ENCODE measurements at places on chromosomes 7 and 10.
A peak's percentile ranks its signal among the peaks of the same experiment; 100 is the strongest.

DNA sequence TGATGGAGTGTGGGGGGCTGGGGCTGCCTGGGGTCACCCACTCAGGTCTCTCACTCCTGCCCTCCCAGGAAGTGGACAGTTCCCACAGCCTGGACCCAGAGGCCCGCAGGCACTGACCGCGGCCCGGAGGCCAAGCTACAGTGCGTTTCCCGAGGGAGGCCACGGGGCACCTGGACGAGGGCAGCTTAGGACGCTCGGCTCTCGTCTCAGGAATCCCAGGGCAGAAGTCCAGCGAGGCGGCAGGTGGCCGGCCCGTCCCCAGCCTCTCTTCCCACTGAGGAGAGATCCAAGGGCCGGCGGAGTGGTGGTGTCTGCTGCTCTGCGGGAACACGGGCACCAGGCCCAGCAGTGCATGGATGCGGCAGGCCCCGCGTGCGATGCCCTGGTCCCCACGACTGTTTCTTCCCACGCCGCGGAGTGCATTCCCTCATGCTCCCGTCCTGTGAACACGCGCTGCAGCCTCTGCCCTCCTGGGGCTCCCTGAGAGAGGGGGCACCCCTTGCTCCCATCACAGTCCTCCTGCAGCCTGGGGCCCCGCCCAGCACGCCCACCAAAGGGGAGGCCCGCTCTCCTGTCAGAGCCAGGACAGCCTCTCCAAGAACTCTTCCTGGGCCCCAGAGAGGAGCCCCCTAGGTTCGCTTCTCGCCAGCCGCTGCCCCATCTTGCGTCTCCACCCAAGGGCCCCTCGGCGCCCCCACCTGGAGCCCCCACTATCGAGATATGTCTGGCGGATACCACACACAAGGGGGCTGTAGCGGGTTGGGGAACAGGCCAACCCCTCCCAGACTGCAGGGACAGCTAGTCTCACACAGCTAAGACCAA, 24.3 kb upstream of the GPR146 start:
- no peak for DNase-seq

- no peak for DNase-seq
Measured at GRCh38 chr10:44951576-44952226, 7.9 kb upstream of the RASSF4 start.

GRCh38 chr10:90168244-90168643, 466.9 kb downstream of the KIF20B start:
- DNase-seq = no peak

DNA sequence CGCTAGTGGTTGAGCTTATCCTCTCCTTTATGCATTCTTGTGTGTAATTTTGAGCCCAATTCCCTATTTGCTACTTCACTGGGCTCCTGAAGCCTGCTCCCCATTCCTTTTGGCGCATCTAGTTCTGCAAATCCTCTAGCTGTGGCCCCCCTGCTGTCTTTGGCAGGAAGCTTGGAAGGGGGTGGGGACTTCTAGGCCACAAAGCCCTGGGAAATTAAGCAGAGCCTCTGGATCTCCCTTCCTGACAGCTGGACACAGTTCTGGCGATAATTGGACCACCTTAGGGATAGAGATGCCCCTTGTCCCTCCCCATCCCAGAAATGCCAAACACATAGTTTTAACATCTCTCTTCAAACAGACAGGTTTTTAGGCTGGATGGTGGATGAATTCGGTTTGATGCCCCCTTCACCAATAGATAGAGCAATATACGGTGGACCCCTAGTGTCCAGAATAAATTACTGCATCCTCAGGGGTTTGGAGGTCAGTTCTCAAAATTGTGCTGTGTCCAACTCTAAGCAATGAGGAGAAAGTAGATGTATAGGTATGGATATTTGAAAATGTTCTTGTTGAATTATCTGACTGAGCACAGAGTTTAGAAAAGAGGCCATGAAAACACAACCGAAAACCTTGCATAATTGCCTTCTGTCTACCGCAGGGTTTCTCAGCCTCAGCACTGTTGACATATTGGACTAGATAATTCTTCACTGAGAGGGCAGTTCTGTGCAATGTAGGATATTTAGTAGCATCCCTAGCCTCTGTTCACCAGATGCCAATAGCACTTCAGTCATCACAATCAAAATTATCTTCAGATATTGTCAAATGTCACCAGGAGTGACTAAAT, 75.5 kb downstream of the PAPSS2 start:
- DNase-seq = peak; percentile 4

GRCh38 chr7:81111358-81111757, 192.5 kb upstream of the SEMA3C start:
- DNase-seq = no peak

DNA sequence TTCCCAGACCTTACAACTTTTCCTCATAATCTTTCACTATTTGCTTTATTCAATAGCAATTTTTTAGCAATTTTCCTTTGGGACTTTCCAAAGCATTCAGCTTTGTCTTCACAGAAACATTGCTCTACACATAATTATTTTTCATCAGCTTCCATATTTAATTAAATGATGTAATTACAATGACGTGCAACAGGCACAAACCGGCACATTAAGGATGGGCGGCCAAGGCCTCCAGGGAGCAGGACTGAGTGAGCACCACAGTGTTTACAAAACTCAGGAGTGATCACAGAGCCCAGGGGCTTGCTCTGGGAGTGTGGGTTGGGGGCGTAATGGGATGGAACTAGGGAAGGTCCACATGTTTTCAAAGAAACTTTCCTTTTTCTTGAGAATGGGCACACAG, 69.8 kb downstream of the MAD1L1 start:
- DNase-seq = no peak

DNA sequence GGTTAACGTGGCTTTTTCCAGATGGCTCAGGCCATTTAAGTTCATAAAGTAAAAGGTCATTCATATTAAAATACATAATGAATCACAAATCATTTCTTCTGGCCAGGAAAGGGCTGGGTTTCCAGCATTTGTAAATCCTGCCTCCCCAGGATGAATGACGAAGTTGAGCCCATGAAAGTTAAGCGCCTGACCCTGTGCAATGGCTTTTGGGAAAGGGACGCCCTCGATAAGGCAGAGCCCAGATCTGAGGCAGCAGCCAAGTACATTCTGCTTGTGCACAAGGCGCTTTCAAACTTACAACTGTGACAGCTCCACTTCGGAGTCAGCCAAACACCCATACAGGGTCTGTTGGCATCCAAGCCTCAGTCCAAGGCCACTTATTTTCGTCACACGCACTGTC, 2.8 kb downstream of the GIMAP6 start:
- DNase-seq = no peak

DNA sequence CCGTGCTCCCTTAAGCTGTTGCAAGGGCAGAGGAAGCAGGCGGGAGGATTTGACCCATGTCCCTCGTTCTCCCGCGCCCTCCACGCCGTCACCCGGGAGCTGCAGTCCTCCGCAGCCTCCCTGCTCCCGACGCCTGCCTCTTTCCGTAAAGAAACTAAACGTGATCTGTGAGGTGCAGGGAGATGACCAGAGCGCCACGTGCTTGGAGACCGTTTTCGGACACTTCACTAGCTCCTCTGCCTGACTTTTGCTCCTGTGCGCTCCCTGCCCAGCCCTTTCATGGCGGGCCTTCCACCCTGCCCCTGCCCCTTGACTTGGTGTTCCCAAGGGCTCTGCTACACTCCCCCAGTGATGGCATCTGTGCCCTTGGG, 171.2 kb downstream of the LSM5 start:
- no peak for DNase-seq

DNA sequence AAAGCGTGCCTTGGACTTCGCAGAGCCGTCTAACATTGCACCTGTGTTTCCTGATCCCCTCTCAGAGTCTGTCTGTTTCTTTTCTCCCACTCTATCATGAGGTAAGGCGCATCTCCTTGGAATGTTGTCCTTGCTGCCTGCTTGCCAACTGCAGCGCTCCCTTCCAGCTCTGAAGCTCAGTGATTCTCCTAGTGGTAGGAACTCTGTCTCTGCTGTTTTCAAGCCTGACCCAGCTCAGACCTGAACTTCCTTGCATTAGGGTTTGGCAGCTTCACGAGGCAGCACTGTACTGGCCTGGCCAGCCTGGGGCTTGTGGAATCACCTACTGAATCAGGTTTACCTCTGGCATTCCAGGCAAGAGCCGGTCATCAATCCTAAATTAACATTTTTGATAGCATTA, 123.9 kb downstream of the CREB5 start:
- DNase-seq = no peak

GRCh38 chr7:24866004-24866615, 108.8 kb upstream of the GSDME start:
- no peak for DNase-seq

GRCh38 chr7:2542916-2543871, 12.1 kb downstream of the BRAT1 start:
- no peak for DNase-seq

DNA sequence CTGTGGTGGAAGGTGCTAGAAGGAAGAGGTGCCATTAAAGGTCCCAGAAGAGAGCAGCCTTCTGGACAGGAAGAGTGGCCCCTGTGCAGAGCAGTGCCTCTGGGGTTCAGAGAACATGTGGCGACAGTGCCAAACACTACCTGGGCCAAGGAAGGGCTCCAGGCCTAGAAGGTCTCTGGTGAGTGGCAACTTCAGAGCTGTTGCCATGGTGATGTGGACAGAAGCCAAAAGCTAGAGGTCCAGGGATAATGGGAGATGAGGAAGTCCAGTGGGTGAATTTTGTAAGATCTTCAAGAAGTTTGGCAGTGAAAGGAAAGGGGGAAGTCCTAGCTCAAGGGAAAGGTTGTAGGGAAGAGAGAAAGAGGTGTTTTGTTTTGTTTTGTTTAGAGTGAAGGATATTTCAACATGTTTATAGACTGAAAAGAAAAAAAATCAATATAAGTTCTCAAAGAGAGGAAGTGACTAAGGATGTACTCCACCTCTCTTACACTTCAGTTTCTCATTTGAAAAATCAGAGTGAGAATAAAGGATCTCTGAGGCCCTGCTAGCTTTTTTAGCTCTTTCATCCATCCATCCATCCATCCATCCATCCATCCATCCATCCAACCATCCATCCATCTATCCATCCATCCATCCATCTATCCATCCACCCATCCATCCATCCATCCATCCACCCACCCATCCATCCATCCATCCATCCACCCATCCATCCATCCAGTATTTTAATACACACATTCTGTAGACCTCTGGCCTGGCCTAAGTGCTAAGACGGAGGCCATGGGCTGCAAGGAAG, 77.1 kb upstream of the DUSP5 start:
- peak; percentile 3 for DNase-seq

DNA sequence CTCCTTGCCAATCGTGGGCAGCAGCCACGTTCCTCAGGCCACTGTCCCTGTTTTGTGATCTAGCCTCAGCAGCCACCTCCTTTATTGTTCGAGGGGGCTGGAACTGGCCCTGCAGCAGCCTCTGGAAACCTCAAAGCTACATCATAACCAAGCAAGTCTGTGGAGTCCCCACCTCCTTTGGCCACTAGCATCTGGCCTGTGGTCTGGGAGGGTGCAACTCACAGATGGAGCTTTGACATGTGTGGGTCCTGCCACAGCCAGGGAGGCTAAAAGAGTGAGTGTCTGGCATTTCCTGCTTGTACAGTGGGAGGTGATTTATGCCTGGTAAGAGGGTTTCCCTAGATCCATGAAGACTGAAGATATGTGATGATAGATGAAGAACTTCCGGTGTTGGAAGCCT, 32.3 kb upstream of the NUB1 start:
- no peak for DNase-seq

GRCh38 chr7:142590077-142590476, 159.2 kb upstream of the PRSS1 start:
- no peak for DNase-seq

GRCh38 chr10:43623351-43623750, 17.1 kb downstream of the ZNF485 start:
- no peak for DNase-seq

DNA sequence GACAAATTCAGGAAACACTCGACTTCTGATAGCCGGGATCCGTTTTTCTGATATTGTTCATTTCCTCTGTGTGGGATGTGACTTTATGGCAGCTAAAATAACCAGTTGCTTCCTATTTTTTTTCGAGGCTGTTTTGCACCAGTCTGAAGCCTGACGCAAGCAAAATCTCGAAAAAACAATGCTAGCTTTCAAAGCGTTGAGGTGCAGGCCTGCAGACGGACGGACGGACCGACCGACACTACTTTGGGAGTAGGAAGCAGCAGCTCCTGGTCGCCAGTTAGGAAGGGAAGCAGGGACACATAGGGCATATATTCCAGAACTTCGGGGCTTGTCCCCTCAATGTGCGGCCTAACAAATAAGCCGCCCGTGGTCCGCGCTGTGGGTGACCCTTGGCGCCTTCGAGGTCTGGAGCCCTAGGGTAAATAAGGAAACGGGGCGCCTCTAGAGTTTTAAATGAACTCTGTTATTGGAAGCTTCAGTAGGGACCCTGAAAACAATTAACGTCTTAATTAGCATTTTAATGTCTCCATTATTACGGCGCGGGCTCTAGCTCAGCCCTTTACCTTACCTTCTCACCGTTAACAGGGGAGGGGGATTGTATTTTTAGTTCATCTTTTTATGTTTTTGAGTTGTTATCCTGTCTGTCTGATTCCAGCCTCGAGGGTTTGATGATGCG, 1.3 kb downstream of the HHEX start:
- DNase-seq = no peak

- no peak for DNase-seq
Measured at GRCh38 chr10:72096115-72097000, 8.0 kb upstream of the SPOCK2 start.

DNA sequence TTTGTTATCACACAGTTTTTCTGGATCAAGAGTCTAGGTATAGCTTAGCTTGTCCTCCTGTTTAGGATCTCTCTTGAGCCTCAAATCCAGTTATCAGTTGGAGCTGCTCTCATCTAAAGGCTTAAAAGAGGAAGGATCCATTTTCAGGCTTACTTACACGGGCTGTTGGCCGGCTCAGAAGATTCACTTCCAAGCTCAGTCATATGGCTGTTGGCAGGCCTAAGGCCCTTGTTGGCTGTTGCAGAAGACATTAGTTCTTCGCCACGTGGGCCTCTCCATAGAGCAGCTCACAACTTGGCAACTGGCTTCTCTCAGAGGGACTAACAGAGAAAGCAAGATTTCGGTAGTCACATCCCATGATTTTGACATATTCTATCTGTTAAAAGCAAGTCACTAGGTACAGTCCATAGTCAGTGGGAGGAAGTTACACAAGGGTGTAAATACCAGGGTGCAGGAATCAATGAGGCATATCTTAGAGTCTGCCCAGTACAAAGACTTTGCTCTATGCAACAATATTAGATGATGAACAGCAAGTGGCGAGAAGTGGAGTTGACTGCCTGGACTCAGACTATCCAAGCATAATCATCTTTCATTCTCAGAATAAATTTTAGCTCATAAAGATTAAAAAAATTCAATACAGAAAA, 280.1 kb upstream of the MBL2 start:
- DNase-seq = no peak

DNA sequence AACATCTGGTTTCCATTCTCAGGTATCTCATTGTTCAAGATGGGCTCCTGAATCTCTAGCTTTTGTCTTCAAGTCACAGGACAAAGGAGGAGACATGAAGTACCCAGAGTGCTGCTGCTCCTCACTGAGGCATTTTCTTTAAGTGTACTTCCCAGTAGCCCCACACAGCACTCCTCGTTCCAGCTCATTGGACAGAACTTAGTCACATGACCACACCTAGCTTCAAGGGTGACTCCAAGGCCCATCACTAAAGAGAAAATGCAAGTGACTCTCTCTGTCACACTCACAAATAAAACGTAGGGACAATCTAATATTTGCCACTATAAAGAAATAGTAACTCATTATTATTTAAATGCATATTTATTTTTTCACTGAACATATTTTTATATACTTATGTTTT, 58.3 kb upstream of the NEUROD6 start:
- no peak for DNase-seq
